SJCRH30 (cell line): ENCODE measurements at places on chromosomes 16 and 17.

GRCh38 chr17:48486557-48486956 lies 44.3 kb downstream of the HOXB1 start:
- peak overlapping the region; percentile 28 for H3K27ac ChIP-seq
- no peaks in the 10 kb centered on the region for H3K27me3 ChIP-seq
- no peak overlapping the region for H3K4me3 ChIP-seq
- peak; percentile 59 for DNase-seq
- no peaks in the 10 kb centered on the region for H3K36me3 ChIP-seq
- peaks cover 44% of the 10 kb centered on the region for H3K4me1 ChIP-seq

DNA sequence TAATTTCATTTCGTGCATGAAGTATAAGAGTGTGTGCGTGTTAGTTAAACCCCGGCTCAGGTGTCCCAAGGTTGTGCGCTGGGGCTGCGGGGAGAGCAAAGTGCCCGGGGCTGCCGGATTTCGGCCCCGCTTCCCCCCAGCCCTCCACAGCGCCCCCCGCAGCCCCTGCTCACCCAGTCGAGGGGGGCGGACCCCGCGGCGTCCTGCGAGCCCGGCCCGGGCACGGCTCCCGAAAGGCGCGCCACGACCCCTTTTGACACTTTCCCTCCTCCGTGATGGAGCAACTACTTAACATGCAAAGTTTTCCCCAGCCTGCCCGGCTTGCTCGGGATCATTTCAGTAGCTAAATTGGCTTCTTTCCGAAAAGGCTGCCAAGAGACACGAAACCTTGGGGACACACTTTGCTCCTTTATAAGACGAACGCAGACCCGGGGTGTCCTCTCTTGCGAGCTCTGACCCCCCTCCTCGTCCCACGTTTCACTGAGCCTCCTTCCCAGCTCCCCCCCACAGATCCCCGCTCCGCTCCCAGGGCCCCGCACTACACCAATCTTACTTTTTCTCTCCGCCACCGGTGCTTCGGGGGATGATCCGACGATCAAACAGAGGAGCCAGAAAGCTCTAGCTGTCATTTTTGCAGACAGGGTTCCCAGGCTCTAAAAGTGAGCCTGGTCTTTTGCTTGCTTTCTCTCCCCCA lies 552 bp downstream of the C17orf58 start:
- no peaks in the 10 kb centered on the region for H3K27me3 ChIP-seq
- peaks cover 9% of the 10 kb centered on the region for H3K4me1 ChIP-seq
- H3K36me3 ChIP-seq, result no peaks in the 10 kb centered on the region
- H3K27ac ChIP-seq, result no peak overlapping the region
- peak; percentile 26 for DNase-seq
- H3K4me3 ChIP-seq, result peak overlapping the region; percentile 93

DNA sequence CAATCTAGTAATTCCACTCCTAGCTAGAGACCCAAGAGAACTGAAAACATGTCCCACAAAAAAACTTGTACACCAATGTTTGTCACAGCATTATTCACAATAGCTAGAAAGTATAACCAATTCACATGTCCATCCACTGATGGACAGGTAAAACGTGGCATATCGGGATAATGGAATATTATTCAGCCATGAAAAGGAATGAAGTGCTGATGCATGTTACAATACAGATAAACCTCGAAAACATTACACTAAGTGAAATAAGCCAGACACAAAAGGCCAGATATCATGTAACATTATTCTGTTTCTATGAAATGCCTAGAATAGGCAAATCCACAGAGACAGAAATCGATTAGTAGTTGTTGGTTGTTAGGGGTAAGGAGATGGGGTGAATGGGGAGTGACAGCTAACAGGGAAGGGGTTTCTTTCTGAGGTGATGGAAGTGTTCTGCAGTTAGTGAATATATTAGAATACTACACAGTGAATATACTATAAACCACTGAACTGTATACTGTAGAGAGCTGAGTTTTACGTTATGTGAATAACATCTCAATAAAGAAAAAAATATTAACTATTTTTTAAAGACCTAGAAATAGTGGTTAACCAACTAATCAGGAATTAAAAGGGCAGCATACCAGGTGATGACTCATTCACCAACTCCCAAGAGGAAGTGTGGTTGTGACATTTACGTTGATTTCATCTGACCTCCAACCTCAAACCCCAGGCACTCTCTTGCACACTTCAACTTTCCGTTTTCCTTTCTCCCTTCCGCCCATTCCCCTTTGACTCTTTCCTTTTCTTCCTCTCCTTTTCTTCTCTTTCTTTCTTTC lies 48.6 kb downstream of the GAS7 start:
- no peaks in the 10 kb centered on the region for H3K27me3 ChIP-seq
- H3K4me1 ChIP-seq, result no peaks in the 10 kb centered on the region
- H3K4me3 ChIP-seq, result no peak overlapping the region
- H3K27ac ChIP-seq, result no peak overlapping the region
- DNase-seq, result no peak

DNA sequence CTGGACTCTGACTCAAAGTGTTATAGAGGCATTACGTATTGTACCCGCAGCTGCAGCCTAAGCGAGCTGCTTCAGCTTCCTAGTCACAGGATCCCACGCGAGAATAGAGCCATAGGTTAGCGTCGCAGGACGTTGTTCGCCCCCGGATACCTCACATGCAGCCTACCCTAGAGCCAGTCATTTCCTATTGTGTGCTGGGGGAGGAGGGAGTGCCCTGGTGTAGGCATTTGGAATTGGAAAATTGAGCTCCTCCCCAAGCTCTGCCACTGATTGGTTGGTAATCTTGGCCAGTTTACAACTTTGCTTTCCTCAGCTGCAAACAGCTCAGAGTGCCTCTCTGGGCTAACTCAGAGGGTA lies 530 bp downstream of the NAA60 start:
- no peaks in the 10 kb centered on the region for H3K27me3 ChIP-seq
- DNase-seq, result peak; percentile 55
- H3K27ac ChIP-seq, result peak overlapping the region; percentile 62
- H3K4me1 ChIP-seq, result no peaks in the 10 kb centered on the region
- peak overlapping the region; percentile 78 for H3K4me3 ChIP-seq

GRCh38 chr16:86634292-86634691 lies 55.9 kb downstream of the FOXL1 start:
- DNase-seq, result peak; percentile 51
- no peaks in the 10 kb centered on the region for H3K27me3 ChIP-seq
- peaks cover 24% of the 10 kb centered on the region for H3K4me1 ChIP-seq
- no peaks in the 10 kb centered on the region for H3K36me3 ChIP-seq

DNA sequence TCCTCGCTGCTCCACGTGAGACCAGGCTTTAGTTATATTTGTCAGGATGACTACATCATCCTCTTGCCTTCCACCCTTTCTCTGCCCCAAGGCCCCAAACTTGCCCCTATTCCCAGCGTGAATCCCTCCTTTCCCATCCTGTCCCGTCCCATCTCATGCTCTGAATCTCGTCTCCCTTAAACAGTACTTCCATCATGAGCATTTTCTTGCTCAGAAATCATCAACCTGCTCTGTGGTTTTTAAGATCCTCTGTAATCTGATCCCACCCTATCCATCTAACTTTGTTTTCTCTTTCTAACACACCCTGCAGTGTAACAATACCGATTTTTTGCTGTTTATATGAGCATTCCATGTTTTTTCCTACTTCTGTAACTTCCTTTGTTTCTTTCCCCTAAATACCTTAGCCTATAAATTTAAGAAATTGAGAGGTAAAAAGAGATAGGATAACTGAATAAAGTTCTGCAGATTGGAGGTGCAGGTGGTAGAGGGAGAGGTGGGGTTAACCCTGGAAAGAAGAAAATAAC lies 39.7 kb downstream of the MRTFB start:
- H3K36me3 ChIP-seq, result no peaks in the 10 kb centered on the region
- H3K4me1 ChIP-seq, result no peaks in the 10 kb centered on the region
- no peaks in the 10 kb centered on the region for H3K27me3 ChIP-seq
- no peak for DNase-seq
- H3K4me3 ChIP-seq, result no peak overlapping the region
- no peak overlapping the region for H3K27ac ChIP-seq

DNA sequence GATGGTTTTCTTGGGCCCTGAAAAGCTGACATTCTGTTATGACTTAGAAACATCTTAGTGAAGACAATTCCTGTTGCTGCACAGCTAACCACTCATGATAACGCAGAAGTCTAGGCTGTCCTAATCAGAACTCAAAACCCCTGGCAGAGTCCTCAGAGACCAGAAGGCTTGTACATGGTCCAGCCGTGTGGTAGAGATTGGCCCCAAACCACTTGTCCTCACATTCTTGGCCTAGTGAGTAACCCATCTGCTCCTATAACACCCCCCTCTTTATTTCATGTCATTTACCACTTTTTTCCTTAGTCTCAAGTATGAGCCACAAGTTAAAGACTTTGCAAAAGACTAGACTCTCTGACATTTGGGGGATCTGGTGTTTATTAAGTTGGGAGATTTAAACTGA lies 116.5 kb upstream of the ADAMTS18 start:
- H3K27ac ChIP-seq, result no peak overlapping the region
- H3K36me3 ChIP-seq, result no peaks in the 10 kb centered on the region
- H3K4me1 ChIP-seq, result no peaks in the 10 kb centered on the region
- no peak overlapping the region for H3K4me3 ChIP-seq
- DNase-seq, result no peak

GRCh38 chr17:5705876-5706576 lies 121.7 kb upstream of the NLRP1 start:
- no peak for DNase-seq
- no peaks in the 10 kb centered on the region for H3K36me3 ChIP-seq
- H3K27ac ChIP-seq, result no peak overlapping the region
- no peaks in the 10 kb centered on the region for H3K27me3 ChIP-seq
- no peaks in the 10 kb centered on the region for H3K4me1 ChIP-seq

DNA sequence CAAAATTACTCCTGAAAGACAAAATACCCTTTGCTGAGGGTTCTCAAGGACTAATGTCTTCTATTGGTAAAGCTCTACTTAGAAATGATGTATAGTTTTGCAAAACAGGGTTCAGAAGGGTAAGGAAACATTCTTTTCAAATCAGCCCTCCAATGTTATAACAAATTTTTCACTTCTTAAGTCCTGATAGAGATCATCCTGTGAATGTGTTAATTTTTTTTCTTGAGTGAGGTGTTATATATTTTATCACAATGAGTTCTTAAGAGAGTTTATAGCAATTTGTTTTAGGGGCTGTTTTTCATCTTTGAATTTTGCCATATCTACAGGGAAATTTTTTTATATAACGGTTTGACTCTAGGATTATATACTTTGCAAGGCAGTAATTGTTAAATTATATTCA lies 29.5 kb downstream of the CYB5B start:
- H3K27ac ChIP-seq, result no peak overlapping the region
- peaks cover 3% of the 10 kb centered on the region; the same call in 1 of the 2 replicates for H3K36me3 ChIP-seq
- H3K4me1 ChIP-seq, result no peaks in the 10 kb centered on the region
- DNase-seq, result no peak
- H3K4me3 ChIP-seq, result no peak overlapping the region
